HCEC 1CT (cell line): ENCODE measurements at places on chromosomes 16 and 17.
A peak's percentile ranks its signal among the peaks of the same experiment; 100 is the strongest.

DNA sequence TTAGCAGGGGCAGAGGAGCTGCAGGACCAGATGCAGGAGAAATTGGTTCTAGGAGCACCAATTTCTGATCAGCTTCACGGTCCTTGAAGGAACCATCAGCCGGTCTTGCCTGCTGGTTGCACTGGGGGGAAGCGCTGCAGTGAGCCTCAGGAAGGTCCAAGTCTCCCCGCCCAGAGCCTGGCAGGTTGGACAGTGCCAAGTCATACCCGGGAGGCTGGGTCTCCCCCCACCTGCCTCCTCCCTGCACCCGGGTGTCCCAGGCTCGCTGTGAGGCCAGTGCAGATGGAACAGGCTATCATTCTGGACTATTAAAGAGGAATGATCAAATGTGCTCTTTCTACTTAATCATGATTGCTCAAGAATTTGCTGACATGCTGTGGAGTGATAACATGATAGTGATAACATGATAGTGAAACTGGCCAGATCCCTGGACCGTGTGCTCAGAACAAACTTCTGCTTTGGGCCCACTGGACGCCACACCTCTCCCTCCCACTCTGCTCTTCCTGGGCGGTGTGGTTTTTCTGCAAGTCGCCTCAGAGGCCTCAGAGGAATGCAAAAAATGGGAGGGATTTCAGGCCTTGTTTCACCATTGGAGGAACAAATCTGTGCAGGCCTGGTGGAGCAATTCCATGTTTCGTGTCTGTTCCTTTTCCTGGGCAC lies 236.0 kb downstream of the IRF8 start:
- no peak for DNase-seq

- no peak for DNase-seq
Measured at GRCh38 chr16:48386559-48387312, 1.5 kb upstream of the SIAH1 start.

DNA sequence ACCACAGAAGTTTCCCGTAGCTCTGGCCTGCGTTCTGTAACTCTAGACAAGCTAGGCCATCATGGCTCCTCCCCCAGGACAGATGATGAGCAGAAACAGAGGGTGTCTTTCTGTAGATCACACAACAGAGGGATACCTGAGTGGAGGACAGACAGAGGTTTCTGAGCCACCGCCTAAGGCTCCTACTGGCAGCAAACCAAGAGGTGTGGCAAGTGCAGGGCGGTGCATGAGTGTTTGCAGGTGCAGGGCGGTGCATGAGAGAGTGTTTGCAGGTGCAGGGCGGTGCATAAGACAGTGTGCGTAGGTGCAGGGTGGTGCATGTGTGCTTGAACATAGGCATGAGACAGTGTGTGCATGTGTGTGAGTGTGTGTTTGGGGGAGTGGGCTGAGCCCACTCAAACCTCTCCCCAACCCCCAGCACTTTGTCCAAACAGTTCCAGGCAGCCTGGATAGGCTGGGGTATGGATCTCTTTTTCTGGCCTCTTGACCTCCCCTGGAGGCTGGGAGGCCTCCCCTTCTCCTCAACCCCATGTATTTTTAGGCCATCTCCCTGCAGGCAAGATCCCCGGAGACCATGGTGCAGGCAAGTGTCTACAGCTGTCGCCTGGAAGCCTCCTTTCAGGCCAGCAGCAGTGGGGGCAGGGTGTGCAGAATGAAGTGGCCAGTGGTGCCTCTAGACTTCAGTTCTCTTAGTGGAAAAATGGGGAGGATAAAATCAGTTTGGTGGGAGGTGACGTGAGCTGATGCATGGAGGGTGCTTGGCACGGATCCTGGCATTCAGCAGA lies 53.4 kb upstream of the CBX4 start:
- DNase-seq: no peak

GRCh38 chr17:3845291-3845620 lies 790 bp downstream of the NCBP3 start:
- no peak for DNase-seq

DNA sequence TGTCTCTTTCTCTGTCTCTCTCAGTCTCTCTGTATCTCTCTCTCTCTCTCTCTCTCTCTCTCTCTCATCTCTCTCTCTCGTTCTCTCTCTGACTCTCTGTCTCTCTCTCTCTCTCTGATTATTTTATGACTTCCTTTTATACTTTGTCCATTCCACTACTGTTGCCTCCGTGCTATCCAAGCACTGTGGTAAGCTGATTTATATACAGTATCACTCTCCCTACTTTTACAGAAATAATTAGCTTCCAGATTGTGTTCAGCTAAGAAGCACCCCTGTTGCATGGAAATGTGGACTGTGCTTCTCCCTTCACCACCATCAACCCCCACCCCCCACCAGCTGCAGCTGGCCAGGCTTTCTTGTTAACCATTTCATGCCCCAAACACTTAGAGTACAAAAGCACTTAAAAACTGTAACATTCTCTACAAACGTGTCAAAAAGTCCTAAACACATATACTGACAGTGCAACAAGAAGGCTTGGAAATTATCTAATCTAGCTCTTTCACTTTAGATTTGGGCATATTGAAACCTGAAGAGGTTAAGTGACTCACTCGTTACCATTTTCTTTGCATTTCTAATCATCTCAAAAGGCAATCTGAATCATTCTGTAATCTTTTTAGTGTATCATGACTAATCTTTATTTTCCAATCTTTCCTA lies 11.6 kb upstream of the TMEM100 start:
- DNase-seq: peak; percentile 70

DNA sequence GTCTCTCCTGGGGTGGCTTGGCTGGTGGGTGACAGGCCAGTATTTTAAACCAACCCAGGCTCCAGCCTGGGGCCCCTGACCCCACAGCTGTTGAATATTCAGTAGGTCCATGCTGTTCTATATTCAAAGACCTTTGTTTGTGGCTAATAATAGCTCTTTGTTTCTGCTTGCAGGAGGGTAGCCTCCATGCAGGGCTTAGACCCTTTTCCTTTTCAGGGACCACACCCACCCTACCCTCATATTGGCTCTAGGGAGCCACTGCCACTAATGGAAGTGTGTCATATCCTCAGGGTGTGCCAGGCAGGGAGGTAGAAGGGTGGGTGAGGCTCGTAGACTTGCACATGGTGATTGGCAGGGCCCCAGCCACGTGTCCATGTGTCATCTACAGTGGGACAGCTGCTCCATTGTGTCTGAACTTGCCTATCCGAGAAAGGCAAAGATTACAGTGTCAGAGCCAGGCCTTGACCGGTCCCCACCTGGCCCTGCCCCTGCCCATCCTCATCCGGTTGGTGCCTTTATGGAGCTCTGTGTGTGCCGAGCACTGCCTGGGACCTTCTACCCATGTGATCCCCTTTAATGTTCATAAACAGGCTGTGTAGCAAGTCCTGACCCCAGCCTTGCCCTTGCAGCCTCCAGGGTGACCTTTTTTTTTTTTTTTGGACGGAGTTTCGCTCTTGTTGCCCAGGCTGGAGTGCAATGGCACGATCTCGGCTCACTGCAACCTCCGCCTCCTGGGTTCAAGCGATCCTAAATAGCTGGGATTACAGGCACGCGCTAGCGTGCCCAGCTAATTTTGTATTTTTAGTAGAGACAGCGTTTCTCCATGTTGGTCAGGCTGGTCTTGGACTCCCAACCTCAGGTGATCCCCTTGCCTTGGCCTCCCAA lies 22.1 kb downstream of the TMC7 start:
- peak; percentile 43 for DNase-seq

GRCh38 chr17:79127534-79128135 lies 53.0 kb downstream of the ENGASE start:
- DNase-seq: no peak

DNA sequence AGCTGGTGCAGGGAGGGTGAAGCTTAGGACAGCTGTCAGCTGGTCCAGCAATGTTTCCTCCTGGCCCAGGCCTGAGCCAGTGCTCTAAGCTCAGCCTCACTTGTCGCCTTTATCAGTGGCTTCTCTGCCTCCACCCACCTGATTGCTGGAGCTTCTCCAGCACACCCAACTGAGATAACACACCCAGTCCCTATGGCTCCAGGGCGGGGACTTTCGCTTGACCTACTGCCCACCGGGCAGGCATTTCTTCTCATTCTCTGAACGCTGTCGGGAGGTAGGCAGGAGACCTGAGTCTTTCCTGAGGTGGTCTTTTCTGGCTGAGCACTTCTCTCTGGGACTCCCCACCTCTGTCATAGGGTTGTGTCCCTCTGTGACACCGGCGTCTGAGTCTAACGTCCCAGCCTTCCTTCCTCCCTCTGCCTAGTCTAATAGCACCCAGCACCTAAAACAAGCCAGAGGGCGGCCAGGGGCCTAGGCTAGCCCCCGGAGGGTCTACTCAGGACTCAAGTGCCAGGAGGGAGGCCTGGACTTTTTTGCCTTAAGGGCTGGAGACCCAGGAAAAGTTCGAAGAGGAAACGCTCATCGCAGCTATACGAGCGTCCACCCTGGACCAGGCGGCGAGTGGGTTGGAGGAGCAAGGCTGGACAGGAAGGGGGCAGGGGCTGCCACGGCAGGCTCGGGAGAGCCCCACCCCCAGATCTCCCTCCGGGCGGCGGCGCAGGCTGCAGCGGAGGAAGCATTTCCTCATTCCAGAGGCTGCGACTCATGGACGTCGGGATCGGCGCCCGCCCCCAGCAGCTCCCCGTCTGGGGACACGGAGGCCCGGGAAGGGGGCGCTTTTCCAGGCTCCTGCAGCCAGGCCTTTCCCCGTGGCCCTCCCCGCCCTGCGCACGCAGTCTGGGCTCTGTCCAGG lies 756 bp downstream of the TAX1BP3 start:
- peak; percentile 89 for DNase-seq

- no peak for DNase-seq
Measured at GRCh38 chr17:18076936-18077335, 10.8 kb upstream of the DRG2 start.

DNA sequence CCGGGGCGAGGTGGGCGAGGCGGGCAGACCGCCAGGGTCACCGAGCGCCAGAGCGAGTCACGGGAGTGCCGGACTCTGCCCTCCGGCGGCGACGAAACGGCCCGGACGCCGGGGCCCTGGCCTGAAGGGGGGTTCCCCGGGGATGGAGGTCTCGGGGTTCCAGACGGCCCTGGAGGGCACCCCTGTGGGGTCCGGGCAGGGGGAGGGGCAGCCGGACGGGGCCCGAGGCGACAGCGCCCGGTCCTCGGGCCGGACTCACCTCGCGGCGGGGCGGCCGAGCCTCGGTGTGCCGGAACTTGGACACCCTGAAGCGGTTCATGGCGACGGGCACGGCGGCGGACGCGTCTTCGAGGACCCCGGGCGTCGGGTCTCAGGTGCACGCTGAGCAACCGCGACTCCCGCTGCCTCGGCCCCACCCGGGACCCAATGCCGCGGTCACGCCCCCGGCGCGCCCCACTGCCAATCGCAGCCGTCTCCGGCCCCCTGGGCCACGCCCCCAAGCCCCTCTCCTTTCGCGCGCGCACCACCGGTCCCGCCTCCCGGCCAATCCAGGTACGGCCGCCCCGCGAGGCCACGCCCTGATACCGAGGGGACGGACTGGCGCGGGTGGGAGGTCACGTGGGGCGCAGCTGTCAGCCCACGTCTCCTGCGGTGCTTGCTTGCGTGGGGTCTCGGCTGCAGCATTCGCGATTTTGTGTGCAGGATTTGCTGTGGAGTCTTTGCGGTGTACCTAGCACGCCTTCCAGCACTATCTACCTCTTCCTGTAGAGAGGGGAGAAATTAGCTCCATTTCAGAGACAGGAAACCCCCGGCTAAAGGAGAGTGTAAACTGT lies at the start of gene CORO7:
Gene CORO7, minus strand, starts transcription at position 397 of the 833 bp plus-strand sequence. Its CDS starts 78 bp downstream, at position 319.
- peak; percentile 73 for DNase-seq

DNA sequence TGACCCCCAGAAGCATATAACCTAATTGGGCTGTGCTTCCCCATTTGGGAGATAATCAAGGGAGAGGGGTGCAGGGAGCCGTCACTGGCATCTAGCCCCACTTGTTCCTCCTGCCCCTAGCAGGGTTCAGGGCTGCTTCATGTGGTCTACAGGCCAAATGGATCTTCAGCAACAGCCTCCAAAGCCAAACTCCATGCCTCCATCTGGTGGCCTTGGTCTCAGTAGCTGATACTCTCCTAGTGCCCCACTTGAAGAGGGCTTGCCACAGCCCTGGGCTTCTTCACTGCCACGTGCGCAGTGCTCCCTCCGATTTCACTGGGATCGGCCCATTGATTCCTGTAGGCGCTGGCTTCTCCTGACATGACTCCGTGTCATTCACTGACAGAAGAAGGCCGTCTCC lies 24.6 kb downstream of the LYRM9 start:
- no peak for DNase-seq
